Heart left ventricle (tissue), 16 donors: ENCODE measurements at places on chromosomes 5 and 9. TPM values are rescaled to one million over a fixed set of nuclear protein-coding genes. Genes with fewer than 3 reads are reported as not detected.
A peak's percentile ranks its signal among the peaks of the same experiment; 100 is the strongest.

GRCh38 chr5:72283358-72283757 lies 36.7 kb downstream of the MRPS27 start:
- no peak for DNase-seq

The WDR38 gene
- not detected for total RNA-seq

- no peak for DNase-seq
These were observed at the start of gene ACTBL2 for GRCh38 chr5:57482671-57483106. TSS of gene ACTBL2 (minus strand) at chr5:57482811. CDS start at chr5:57482707, 104 bp downstream.

DNA sequence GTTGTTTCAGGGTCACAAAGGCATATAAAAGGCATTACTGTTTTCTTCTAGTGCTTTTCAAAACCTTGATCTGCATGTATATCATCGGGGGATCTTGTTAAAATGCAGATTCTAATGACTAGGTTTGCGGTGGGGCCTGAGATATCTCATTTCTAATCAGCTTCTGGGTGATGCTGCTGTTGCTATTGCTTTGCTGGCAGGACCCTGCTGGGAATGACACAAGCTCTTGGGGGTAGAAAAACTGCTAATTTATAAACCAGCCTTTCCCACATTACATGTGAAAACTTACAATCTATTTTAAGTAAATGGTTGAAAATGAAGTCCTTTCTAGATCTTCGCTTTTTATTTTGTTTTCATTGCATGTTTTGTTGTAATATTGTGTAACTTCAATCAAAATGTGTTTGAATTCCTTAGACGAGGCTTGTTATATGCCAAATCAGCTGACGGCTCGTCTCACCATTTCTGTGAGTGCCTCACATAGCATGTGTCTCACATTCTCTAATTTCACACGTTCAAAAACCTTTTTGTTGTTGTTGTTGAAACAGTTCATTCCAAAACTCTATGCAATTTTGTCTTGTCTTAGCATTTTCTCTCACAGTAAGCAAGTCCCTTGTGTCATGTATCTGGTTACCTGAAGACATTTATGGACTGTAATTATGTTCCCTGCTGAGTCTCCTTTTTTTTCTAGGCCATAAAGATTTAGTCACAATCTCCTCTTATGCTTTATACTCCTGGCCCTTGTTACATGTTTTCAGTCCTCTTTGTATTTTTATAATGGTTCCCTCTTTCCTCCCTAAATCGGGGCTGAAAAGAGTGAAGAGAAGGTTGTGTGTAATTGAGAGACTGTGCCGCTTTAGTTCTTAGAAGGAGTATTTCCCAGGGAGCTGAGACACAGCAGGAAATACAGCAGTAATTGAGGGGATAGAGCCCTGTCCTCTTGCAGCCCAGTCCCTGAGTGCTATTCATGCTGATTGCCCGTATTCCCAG lies 521.0 kb upstream of the SEMA6A start:
- no peak for DNase-seq

DNA sequence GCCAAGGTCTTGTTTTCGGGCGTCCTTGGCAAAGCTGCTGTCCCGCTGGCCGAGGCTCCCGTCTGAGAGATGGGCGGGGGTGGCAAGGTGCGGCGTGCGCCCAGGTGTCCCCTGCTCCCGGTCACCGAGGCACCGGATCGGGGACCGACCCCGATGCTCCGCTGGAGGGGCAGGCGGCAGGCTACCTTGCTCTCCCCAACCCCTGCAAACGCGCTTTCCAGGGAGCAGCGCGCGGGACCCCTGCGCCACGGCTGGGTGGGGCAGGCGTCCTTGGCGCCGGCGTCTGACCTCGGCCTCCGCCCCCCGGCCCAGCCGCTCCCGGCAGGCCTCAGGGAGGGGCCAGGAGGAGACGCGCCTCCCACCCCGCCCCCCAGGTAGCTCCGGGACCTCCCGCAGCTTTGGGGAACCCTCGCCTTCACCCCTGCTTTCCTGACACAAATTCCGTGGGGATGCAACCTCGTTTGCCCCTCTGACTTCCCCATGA lies 551 bp downstream of the N4BP3 start:
- DNase-seq: no peak

The ALDH7A1 gene
- 45.0 TPM for total RNA-seq

DNA sequence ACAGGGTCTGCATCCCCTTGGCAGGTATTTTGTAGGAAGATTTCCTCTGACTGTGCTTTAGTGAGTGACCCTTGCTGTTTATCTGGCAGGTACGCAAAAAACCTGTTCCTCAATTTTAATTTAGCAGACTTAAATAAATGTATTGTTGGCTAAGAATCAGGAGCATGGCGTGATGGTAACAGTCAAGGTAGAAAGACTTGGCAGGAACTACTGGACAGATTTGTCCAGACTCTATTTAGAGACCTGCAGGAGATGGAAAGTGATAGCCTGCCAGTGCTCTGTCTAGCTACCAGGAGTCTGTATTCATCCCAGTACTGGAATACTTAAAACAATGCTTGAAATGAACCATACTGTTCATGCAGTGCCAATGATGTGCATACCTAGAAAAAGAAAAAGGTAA lies 78.8 kb upstream of the MAST4 start:
- DNase-seq: no peak

DNA sequence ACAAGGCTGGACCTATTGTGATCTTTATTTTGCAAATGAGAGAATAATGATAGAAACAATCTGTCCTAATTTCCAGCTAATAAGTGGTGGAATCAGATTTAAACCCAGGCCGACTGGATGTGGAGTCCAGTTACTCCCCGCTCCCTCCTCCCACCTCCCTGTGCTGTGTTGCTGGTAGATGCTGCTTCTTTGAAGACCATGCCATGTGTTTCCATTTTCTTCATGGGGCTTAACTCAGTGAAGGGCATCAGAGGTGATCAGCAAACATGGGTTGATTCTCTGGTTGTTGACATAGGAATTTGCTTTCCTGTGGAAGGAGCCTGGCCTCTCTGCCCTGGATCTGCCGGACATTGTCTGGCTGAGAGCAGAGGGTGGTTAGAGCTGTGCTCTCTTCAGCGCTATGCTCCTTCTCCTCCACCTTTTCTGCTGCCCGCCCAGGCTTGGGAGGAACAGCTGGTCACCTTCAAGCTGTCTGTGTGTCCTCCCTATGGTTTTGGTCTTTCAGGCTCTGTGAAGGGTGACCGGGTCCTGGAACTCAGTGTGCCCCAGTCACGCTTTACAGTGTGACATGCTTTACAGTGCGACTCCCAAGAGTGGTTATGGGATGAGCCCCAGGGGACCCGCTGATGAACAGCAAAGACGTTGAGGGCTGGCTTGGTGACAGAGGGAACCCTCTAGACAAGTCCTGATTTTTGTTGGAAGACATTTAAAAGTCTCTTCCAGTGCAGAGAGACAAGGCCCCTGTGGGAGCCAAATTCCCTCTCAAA lies 68.4 kb upstream of the RPS23 start:
- no peak for DNase-seq

DNA sequence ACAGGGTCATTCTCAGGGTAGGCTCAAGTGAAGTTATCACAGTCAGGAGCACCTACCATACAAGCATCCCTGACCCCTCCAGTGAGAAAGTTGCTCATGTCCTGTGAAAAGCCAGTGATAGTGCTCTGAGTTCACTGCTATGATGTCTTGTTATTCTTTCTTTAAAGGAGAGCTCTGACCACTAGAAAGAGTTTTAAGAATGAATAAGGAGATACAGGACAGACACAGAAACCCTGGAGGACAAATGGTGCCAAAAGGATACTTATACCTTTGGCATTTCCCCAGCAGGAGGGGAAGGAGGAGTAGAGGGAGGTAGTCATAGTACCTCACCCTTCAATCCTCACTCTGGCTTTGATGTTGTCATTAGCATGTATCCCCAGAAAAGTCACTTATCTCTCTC lies 84.0 kb upstream of the AGXT2 start:
- no peak for DNase-seq

- DNase-seq: peak; percentile 48
These were observed 21.1 kb downstream of the FAM219A start for GRCh38 chr9:34437006-34437925.

DNA sequence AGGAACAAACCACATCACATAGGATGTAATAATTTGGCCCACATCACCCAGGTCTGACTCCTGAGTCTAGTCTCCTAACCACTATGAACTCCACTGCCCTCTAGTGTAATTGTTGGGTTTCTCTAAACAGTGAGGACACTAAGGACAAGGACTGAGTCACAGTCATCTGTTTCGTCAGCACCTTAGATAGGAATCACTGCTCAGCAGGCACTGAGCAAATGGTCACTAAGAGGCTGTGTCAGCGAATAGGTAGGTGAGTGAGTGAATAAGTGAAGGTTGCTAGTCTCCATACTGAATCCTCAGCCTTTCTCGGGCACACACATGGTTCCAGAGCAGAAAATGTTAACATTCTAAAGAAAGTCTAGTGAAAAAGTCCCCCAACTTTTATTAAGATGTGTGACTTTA lies 278.6 kb downstream of the SPOCK1 start:
- DNase-seq: no peak

DNA sequence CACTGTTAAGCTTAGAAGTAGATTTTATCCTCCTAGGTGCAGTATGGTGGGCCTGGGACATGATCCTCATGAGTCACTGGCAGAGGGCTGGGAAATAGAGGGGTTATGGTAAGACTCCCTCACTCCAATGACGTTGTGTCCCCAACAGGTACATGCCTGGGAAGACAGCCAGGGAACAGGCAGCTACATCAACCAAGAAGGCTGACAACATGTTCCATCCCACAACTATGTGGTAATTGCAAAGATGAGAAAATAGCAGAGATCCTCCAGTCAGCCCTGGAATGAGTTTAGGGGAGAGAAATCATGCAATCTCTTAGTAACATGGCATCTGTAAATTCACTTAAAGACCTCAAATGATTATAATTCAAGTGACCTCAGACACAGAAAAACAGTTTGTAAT lies 114.4 kb upstream of the LIFR start:
- DNase-seq: no peak

DNA sequence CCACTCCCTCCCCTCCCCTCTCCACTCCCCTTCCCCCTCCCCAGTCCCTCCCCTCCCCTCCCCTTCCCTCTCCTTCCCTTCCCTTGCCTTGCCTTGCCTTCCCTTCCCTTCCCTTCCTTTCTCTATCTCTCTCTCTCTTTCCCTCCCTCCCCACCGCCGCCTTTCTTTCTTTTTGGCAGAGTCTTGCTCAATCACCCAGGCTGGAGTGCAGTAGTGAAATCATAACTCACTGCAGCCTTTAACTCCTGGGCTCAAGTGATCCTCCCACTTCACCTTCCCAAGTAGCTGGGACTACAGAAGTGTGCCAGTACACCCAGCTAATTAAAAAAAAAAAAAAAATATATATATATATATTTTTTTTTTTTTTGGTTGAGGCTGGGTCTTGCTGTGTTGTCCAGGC lies 45.5 kb downstream of the IL31RA start:
- no peak for DNase-seq

DNA sequence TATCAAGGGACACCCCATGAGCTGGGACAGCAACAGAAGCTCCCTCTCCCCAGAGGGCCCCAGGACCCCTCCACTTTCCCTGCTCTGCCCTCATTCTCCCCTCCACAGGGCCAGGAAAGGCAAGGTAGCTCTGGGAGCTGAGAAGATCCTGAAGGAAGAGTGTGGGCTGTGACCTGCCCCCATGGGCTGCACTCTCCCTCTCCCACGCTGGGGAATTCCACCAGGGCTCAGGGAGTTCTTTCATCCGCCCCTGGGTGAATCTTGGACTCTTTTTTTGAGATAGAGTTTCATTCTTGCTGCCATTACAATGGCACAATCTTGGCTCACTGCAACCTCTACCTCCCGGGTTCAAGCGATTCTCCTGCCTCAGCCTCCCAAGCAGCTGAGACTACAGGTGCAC lies 73.8 kb downstream of the C9orf50 start:
- no peak for DNase-seq

- DNase-seq: no peak
These were observed 49.8 kb downstream of the PRRT1B start for GRCh38 chr9:131594906-131595665.

The IRX1 gene
- 0.16 TPM for total RNA-seq

DNA sequence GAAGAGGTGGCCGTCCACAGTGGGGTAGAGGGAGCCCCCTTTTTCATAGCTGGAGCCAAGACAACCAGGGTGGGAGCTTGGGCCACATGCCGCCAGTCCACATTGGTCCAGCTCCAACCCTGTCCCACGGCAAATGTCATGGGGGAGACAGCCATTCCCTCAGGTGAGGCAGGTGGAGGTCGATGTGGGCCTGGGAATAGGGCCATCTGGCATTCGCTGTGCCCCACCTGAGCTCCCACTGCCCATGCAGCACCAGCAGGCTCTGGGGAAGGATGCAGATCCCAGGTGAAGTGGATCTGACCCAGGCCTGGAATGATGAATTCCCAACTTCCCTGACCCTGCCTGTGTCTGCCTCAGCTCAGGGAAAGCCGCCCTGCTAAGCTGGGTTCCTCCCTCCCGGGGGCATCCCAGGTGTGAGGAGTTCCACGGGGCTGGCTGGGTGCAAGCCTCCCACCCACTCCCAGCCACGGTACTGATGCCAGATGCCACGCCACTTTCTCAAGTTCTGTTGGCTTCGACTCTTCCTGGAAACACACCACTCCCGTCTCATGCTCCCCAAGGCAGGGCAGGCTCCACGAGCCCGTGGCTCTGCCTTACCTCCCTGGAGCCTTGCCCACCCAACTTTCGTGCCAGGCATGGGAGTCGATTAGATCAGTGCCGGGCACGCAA lies 25.2 kb upstream of the FCN2 start:
- no peak for DNase-seq

The CTNND2 gene
- 22.5 TPM for total RNA-seq

- DNase-seq: peak; percentile 35
These were observed 9.5 kb upstream of the IFNK start for GRCh38 chr9:27514551-27514950.

- DNase-seq: no peak
These were observed 55.8 kb downstream of the PSMB7 start for GRCh38 chr9:124359426-124359825.

The SLC25A2 gene
- total RNA-seq: not detected

GRCh38 chr5:176519810-176520720 lies 17.1 kb downstream of the RNF44 start:
- DNase-seq: no peak

The PDE6A gene
- not detected for total RNA-seq

GRCh38 chr5:1912951-1913565 lies 30.3 kb upstream of the IRX4 start:
- DNase-seq: no peak

The GBA2 gene
- 73.0 TPM for total RNA-seq

The SLC24A2 gene
- 0.05 TPM for total RNA-seq

GRCh38 chr9:127523312-127523851 lies 72.1 kb downstream of the LRSAM1 start:
- no peak for DNase-seq

- no peak for DNase-seq
These were observed 298.4 kb downstream of the TLE1 start for GRCh38 chr9:81390792-81391456.
